Stimulated activated effector memory CD8-positive, alpha-beta T cell treated with anti-CD3 and anti-CD28 coated beads, Interleukin-12 subunit alpha, Interleukin-12 subunit beta, amount 100 ng/mL, for 72 hours (primary cell): ENCODE measurements at places on chromosomes 3 and 15.

GRCh38 chr3:58577269-58577821, at the start of gene FAM107A:
Gene FAM107A (minus strand): TSS chr3:58577391. CDS start chr3:58569860, 7,531 bp downstream.
- DNase-seq, result no peak

GRCh38 chr3:13703071-13703470, 154.1 kb downstream of the FBLN2 start:
- no peak for DNase-seq

DNA sequence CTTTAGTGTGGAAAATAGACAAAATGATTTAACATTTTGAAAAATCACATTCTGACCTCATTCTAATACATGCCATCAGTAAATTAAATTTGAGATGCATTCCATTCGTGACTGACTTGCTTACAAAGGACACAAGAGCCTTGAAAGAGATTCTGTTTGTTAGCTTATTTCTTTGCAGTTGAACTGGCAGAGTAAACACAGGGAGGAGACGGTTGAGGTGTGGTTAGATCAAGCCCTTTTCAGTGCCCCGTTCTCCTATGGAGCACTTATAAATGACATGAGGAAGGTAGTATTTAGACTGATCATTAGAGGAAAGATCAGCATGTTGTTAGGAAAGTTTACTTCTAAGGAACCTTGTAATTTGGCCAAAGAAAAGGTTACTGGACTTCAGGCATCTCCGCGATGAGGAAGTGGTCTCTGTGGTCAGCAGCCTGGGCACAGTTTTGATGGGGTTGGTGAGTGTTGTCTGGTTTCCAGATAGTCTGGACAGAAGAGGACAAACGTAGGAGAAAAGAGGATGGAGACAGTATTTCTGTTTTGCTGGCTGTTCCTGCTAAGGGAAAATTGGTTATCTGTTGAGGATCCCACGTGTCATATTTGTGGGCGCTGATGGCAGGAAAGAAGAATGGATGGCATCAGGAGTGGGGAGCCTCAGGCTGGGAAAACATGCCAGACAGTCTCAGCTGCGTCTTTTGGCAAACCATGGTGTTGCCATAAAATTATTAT, 328.9 kb upstream of the TBL1XR1 start:
- no peak for DNase-seq

DNA sequence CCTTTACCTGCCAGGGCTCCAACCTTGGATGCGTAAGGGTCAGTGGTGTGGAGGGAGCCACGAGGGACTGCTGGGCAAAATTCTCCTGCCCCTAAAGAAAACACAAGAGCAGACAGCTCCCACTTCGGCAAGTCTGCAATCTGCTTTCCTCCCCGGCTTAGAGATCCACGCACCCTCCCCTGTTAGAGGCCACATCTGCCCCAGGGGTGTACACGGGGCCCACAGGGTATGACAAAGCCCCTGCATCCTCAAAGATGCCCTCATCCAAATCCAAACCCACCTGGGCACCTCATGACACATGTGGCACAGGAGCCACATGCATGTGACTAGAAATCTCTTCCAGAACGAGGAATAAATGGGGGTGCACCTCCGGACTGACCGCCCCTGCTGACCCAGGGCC, 25.5 kb downstream of the ZXDC start:
- DNase-seq, result no peak

DNA sequence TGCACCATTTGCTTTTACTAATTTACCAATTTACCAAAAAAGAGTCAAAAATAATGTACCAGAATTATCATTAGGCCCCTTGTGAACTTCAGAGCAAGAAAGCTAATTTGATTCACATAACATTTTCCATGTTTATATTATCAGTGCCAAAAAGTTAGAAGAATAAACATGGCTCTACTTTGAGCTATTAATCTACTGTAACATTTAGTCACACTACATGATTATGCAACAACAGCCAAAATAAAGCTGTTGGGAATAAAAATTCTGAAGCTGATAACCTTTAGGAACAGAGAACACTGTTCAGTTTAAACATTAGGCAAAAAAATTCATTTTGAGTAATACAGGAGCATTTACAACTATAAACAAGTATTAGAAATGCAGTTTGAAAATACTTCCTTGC, 63.6 kb downstream of the PROS1 start:
- DNase-seq, result no peak

DNA sequence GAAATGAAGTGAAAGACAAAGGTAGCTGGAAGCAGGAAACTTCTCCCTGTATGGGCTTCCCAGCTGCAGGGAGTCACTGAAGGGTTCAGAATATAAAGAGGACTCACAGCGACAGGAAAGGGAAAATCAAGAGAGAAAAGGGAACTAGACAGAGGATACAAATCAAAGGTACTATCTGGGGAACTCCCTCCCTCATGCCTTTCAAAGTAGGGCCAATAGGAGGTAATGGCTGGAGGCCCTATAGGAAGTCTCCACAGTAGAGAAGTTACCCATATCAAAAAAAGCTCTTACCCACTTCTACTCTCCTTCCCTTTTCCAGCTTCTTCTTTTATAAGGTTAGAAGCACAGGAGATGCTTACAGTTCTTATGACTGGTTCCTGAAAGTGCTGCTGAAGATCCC, 43.5 kb downstream of the FMN1 start:
- DNase-seq, result no peak

GRCh38 chr15:65660927-65661326, 39.2 kb downstream of the SLC24A1 start:
- DNase-seq, result no peak

- no peak for DNase-seq
Observed at GRCh38 chr3:143011705-143012104, 10.3 kb downstream of the U2SURP start.

DNA sequence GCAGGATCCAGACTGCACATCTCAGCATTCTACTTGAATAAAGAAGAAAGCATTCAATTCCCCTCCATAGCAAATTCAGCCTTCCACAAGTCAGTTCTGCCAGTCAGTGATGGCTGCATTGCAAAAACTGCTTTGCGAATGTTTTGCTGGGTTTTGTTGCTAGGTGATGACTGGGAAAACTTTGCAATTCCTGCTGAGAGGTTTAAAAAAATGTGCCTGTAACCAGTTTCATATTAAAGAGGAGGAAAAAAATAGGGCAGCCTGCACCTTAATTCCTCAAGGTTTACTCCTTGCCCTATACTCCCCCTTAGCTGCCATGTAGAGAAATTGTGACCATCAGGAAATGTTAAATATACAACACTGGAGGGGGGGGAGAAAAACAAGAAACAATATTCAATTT, 225.6 kb upstream of the ATP11B start:
- no peak for DNase-seq

DNA sequence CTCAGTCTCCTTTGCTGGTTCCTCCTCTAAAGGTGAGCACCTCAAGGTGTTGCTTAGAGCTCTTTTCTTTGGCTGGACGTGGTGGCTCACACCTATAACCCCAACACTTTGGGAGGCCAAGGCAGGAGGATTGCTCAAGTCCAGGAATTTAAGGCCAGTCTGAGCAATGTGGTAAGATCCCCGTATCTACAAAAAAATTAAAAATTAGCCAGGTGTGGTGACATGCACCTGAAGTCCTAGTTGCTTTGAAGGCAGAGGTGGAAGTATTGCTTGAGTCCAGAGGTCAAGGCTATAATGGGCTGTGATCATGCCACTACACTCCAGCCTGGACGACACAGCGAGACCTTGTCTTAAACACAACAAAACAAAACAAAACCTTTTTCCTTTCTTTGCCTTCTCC, 28.3 kb downstream of the TOPBP1 start:
- DNase-seq, result no peak

DNA sequence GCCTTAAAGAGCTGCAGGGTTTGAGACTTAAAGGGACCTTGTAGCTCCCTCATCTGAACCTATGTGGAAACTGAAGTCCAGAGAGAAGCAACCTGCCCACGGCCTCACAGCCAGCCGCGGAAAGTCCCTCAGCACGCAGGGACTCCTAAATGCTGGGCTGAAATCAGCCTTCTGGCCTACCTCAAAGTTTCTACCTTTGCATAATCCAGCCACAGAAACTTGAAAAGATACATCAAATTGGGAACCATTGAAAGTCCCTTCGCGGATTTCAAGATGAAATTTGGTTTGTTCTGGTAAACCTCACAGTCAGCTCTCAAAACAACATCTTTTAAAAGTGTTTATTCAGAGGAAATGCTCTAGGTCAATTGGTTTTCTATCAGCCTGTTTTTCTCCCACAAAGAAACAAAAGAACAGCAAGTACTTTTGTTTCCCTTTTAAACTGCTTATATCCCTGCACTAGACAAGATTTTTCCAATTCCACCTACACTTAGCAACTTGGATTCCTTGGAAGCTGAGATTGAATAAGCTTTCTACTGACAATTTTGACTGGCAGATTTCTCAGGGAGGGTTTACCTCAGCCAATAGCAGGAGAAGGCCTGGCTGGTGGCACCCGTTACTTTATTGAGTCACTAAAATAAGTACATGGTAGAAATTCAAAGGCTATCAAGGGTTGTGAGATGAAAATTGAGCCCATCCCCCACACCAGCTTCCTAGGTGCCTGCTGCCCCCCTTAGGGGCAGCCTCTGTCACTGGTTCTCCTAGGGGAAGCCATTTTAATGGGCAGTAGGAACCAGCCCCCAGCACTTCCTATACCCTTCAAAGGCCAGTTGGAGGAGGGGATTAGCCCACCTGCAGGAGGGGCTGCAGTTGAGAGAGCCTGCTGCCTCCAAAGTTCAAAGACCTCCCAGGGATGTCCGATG, 171.2 kb downstream of the ADAMTS17 start:
- DNase-seq, result peak; percentile 71
